ENCODE measurements at places on chromosomes 4 and X.

GRCh38 chrX:73977542-73978169 lies 326.3 kb upstream of the ZCCHC13 start:
- DNase-seq, result no peak

GRCh38 chr4:12633053-12633651 lies 851.0 kb downstream of the RAB28 start:
- DNase-seq, result peak; percentile 53

DNA sequence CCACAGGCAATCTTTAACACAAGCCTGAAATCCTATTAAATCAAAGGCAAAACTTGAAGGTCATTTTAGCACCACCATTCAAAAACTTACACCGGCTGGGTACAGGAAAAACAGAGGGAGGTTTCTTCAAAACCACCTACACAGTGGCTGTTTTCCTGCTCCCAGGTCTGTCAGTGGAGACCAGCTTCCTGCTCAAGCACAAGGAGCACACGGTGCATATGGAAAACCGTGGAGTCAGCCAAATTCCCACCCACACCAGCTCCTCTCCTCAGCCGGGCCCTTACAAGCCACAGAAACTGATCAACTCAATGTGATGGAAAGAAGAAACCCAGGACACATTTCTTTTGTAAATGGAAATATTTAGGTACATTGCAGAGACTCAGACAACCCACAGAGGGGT lies 14.3 kb upstream of the FAM241A start:
- no peak for DNase-seq

- DNase-seq, result no peak
Observed at GRCh38 chrX:23344238-23344903, 9.7 kb downstream of the PTCHD1 start.

GRCh38 chr4:8192748-8193738 lies 6.0 kb upstream of the SH3TC1 start:
- no peak for DNase-seq

- DNase-seq, result no peak
Observed at GRCh38 chrX:118764122-118764521, 36.7 kb downstream of the IL13RA1 start.

DNA sequence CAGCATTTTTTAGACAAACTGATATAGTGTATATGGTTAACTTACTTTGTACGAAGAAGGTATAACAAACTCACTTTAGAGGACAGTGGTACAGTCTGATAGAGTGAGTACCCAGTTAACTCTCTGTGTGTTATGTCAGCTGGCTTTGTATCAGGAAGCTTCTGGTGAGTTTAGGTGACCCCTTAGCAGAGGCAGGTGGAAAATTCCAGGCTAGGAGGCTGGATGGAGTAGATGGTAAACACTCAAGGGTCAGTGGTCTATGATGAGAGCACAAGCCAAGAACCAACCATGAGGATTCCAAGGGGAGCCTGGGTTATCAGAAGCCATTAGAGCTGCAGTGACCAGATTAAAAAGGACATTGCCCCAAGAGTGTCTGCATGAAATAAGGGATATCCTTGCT lies 227.3 kb upstream of the CENPE start:
- no peak for DNase-seq

DNA sequence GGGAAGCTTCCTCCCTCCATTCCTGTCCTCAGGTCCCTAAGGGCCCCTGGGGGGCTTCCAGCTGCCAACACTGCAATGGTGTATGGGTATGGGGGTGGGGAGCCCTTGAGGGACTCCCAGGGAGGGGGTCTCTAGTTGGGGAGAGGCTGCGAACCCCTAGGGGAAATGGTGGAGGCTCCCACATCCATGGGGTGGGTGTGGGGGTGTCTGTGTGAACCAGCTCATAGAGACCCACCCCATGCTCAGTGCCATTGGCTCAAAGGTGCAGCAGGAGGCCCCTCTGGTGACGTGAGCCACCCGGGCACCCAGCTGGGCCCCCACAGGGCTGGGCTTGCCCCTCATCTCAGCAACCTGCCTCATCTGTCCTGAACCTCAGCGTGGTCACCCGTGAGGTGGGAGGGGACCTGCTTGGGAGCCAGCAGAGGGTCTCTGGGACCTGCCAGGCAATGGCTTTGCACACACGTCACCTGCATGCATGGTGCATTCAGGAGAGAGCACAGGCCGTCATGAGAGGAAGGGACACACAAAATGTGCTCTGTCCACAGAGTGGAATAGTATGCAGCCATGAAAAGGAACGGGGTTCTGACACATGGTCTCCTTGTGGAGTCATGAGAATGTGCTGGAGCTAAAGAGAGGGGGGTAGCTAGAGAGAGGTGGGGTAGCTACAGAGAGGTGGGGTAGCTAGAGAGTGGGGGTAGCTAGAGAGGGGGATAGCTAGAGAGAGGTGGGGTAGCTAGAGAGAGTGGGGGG lies 22.7 kb upstream of the PLCXD1 start:
- no peak for DNase-seq
